ENCODE measurements at places on chromosomes 2 and 18.
A peak's percentile ranks its signal among the peaks of the same experiment; 100 is the strongest.

GRCh38 chr2:45256173-45256866, 247.1 kb upstream of the SIX2 start:
- no peak for DNase-seq

- no peak for DNase-seq
Observed at GRCh38 chr2:241959751-241960269, 90.3 kb downstream of the RTP5 start.

- DNase-seq = peak; percentile 83
Observed at GRCh38 chr18:25467226-25467987, 115.4 kb upstream of the ZNF521 start.

GRCh38 chr2:120935339-120936313, 200.0 kb downstream of the GLI2 start:
- no peak for DNase-seq

GRCh38 chr2:45678791-45679348, 27.4 kb downstream of the PRKCE start:
- no peak for DNase-seq

GRCh38 chr2:136582628-136583205, 182.6 kb upstream of the THSD7B start:
- peak; percentile 25 for DNase-seq

GRCh38 chr2:239300242-239300641, 100.6 kb downstream of the HDAC4 start:
- peak; percentile 27 for DNase-seq

DNA sequence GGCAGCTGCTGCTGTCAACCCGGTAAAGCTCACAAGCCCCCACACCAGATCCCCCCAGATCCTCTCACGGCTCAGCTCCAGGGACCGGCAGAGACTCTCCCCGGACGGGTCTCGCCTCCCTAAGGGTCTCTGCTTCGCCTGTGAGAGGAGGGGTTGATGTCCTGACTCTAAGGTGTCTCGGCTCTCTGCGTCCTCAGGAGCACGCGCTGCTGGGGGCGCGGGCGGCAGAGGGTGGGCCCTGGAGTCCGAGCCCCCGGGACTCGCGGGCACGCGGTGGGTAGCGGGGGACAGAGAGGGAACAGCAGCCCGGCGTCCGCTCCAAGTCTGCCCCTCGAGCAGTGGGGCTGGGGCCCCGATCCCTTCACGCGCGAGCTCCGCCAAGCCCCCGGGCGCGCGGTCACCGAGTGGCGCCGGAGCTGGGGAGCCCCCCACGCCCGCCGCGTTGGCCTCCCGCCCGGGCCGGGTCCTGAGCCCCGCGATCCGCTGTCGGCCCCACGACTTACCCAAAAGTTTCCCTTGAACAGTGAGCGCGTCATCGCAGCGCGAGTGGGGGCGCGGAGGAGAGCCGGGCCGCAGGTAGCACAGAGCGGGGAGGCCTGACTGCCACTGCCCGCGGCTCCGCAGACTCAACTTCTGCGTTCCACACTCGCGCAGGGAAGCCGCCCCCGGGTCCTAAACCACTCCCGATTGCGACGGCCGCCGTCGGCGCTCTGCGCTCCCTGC, at the start of gene PSTPIP2:
Gene PSTPIP2, minus strand, starts transcription at position 608 of the 723 bp plus-strand sequence. Its CDS starts 72 bp downstream, at position 536.
- peak; percentile 81 for DNase-seq
